Diencephalon (tissue), 1 donor: ENCODE measurements at places on chromosomes 16 and 17. TPM values are rescaled to one million over a fixed set of nuclear protein-coding genes. Genes with fewer than 3 reads are reported as not detected.

Gene SLC5A11
- not detected for total RNA-seq

Gene SEPTIN1
- 1.2 TPM for total RNA-seq

Gene SPATA32
- total RNA-seq: not detected

Gene FBXW10
- total RNA-seq: 0.23 TPM

Gene NPW
- total RNA-seq: not detected

Gene KRT39
- total RNA-seq: not detected

Gene C16orf95
- total RNA-seq: 4.2 TPM

Gene CLCN7
- total RNA-seq: 47.3 TPM

Gene SLC52A1
- not detected for total RNA-seq

Gene TRAF4
- 39.7 TPM for total RNA-seq

Gene WNK4
- 0.69 TPM for total RNA-seq

Gene CBFA2T3
- 2.3 TPM for total RNA-seq

Gene ARHGAP27
- total RNA-seq: 4.2 TPM
